ENCODE measurements at places on chromosomes 12 and 14.
A peak's percentile ranks its signal among the peaks of the same experiment; 100 is the strongest.

GRCh38 chr12:31011746-31012566 lies 61.7 kb upstream of the DDX11 start:
- no peak for DNase-seq

DNA sequence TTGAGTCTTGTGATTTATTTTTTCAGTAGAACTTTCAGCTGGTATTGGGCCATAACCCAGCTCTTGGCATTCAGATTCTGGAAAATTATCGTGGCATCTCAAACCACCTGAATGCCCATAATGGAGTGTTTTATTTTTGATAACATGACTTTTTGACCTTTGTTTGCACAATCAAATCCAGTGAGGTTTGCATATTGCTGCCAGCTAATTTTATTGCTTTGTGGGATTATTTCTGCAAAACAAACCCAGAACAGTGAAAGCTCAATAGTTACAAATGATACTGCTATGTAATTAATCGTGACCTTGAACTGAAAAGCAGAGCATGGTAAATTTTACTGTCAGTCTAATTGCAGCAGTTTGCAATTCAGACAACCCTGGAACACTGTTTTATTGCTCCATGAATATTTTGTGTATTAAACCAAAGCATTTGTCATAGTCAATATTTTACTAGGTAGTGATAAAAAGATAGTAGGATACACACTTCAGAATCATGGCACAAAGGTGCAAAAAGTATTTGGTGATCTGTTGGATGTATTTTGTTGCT lies 255.2 kb upstream of the NAV3 start:
- DNase-seq, result no peak

GRCh38 chr14:79037593-79037992 lies 867.4 kb downstream of the NRXN3 start:
- DNase-seq, result no peak

DNA sequence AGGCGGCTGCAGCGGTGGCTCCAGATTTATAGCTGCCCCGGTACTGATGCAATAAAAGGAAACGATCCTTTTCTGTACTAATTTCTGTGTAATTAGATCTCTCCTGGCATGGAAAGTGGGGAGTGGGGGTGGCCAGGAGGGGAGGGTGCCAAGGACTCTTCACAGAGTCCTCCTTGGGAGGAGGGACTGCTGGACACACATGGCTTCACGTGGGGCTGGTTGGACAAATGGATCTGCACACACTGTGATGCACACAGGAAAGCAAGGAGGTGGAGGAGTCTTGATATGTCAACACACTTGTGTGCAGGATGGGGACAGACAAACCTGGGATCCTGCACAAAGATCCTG lies 23.8 kb upstream of the ATP5MC2 start:
- DNase-seq, result no peak

DNA sequence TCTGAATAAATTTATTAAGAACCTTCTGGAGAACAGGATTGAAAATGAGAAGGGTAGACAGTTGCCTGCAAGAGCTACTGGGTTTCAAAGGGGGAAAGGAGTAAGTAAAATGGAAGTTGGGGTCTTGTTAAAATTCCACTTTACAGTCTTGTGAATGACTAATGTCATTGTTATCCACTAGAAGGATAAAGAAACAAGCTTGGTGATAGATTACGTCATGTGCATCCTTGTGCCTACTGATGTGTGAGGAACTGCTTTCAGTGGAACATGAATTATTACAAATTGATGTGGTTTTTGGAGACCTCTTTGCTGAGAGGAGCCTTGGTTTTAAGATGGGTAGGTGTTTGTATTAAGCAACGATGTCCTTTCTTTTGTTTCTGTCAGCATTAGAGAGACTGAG lies 272.5 kb upstream of the PRICKLE1 start:
- DNase-seq, result no peak

GRCh38 chr14:100011628-100012325 lies 53.4 kb upstream of the EVL start:
- no peak for DNase-seq

- no peak for DNase-seq
These were observed 67.1 kb downstream of the BLTP3B start for GRCh38 chr12:100075598-100075997.

- peak; percentile 75 for DNase-seq
These were observed 132.0 kb upstream of the ARHGAP5 start for GRCh38 chr14:31945074-31945613.

Data from T-helper 2 cell (primary cell).